Gastroesophageal sphincter (tissue), 4 donors: ENCODE measurements at places on chromosomes 2 and 18.

- no peak for ATAC-seq
These were observed 387.6 kb upstream of the TNP1 start for GRCh38 chr2:217247476-217247875.

DNA sequence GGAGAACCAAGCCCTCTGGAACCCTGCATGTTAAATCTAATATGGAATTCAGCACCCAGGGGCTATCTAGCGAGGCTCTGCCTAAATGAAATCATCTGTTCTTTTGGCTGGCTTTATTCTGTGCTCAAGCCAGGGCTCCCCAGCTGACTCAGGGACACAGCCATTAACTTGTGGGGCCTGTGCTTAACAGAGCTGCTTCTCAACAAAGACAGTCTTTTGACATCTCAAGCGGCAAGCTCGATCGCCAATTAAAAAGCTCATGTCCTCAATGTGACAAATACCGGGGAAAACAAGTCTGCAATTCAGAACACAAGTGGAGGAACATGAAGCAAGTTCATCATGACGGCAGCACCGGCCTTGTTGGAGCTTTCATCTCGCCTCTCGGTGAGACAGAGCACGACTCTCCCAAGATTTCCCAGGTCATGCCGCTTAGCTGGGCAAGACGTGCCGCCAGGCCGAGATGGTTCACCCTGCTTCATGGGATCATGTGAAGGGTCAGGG is 64.9 kb downstream of the KLHL29 start:
- ATAC-seq: no peak

- no peak for ATAC-seq
These were observed 18.3 kb downstream of the ROCK2 start for GRCh38 chr2:11325961-11326676.

DNA sequence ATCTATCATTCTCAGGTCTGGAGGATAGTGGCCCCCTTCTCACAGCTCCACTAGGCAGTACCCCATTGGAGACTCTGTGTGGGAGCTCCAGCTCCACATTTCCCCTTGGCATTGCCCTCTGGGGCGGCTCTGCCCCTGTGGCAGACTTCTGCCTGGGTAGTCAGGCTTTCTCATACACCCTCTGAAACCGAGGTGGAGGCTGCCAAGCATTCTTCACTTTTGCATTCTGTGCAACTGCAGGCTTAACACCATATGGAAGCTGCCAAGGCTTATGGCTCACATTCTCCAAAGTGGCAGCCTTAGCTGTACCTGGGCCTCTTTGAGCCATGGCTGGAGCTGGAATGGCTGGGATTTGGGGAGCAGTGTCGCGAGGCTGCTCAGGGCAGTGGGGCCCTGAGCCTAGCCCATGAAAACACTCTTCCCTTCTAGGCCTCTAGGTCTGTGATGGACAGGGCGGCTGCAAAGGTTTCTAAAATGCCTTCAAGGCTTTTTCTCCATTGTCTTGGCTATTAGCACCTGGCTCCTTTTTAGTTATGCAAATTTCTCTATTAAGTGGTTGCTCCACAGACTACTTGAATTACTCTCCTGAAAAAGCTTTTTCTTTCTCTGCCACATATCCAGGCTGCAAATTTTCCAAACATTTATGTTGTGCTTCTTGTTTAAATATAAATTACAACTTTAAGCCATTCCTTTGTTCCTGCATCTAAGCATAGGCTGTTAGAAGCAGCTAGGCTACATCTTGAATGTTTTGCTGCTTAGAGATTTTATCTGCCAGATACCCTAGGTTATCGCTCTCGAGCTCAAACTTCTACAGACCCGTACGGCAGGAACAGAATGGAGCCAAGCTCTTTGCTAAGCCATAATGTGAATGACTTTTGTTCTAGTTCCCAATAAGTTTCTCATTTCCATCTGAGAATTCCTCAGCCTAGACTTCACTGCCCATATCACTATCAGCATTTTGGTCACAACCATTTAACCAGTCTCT is 206.5 kb downstream of the CPS1 start:
- no peak for ATAC-seq

- ATAC-seq: no peak
These were observed 289.1 kb downstream of the NBAS start for GRCh38 chr2:15271941-15272542.

- no peak for ATAC-seq
These were observed 1390.4 kb downstream of the SUCLG1 start for GRCh38 chr2:83068714-83069113.

DNA sequence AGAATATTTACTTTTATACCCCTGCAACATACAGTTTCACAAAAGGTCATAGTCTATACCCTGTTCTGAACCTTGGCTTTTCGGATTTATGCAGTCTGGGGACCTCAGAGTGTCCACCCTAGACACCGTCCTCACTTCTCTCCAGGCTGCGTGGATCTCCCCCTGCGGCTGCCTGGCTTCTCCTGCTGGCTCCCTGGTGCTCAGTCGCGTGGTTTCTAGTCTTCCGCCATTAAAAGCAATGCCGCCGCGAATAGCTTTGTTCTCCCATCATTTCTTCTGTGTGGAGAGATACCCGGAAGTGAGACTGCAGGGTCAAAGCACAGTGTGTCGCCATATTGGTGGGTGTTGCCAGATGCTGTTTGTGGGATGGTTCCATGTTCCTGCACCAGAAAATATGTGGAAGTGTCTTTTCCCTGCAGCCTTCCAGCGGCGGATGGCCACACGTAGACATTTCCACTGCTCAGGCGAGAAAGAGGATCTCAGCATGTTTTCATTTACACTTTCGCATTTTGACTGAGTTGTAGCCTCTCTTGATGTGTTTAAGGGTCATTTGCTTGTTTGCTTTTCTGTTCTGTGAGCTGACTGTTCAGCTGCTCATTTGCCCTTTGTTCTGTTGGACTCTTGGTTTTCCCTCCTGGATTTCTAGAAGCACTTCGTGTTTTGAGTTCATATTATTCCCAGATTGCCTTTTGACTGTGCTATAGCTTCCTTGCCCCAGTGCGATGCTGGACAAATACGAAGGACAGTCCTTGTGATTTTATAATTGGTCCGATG is 22.9 kb upstream of the ASB1 start:
- no peak for ATAC-seq

DNA sequence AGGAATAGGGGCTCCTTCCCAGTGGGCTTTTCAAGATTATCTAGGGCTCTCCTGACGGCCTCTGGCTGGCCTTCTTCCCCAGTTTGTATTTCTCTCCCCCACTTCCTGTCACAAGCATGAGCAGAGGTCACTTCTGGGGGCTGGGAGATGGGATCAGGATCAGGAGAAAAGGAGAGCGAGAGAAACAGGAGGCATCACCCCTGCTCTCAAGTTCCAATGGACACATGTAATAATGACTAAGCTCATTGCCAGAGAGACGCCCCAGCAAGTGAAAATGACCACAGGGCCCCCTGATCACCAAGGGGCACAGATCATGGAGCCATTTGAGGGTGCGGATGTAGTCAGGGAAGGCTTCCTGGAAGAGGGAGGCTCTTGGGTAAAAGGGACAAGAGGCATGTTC is 92.1 kb downstream of the SMAD7 start:
- no peak for ATAC-seq

DNA sequence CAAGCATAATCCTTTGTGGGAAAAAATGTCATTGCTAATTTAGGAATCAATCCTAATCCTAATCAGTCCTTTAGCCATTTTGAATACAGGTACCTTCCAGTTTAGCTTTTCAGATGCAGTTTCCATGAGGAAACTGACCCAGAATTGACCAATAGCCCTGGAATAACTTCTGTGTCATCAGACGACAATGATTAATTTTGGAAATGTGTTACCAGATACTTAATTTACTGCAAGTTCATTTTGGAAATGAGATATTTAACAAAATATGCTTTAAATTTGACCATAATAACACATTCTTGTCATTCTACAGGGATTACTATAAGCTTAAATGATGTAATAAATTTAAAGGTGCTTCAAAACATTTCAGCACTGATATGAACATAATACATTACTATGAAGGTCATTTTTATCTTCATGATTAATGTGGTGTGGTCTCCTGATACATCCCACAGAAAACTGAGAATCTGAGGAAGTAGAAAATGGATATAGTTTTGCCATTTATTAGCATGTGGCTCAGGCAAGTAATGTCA is 129.8 kb upstream of the SH3BP4 start:
- ATAC-seq: no peak

DNA sequence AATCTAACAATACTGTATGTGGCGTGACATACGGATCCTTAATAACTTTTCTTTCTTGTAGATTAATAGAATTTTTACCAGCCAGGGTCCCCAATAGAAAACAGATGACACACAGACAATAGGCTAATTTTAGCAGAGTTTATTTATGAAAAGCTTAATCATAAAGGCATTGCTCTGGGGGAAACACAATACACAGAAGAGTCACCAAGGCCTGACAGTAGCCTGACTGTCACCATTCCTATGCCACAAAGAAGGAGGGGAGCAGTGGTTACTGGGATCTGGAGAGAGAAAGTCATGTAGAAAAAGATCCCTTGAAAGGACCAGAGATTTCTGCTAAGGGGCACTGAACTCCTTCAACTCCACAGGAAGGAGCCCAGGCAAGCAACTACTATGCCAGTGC is 139.5 kb downstream of the METTL4 start:
- no peak for ATAC-seq

DNA sequence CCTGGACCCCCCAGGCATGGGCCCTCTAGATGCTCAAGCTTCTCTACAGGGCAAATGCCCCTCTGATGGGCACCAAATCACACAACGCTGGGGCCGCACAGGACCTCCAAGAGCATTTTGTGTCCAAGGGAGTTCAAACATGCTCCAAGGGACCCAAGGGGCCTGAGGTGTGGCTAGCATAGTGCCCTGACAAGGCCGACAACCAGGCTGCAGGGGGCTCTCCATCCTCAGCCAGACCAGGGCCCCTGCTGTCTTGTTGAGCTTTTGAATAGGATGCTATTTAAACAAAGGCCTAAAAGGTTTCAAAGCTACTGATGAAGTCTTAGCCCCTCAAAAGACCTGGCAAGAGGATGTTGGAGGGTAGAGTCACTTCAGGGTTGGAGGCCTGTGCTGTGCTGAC is 33.1 kb downstream of the EN1 start:
- no peak for ATAC-seq

DNA sequence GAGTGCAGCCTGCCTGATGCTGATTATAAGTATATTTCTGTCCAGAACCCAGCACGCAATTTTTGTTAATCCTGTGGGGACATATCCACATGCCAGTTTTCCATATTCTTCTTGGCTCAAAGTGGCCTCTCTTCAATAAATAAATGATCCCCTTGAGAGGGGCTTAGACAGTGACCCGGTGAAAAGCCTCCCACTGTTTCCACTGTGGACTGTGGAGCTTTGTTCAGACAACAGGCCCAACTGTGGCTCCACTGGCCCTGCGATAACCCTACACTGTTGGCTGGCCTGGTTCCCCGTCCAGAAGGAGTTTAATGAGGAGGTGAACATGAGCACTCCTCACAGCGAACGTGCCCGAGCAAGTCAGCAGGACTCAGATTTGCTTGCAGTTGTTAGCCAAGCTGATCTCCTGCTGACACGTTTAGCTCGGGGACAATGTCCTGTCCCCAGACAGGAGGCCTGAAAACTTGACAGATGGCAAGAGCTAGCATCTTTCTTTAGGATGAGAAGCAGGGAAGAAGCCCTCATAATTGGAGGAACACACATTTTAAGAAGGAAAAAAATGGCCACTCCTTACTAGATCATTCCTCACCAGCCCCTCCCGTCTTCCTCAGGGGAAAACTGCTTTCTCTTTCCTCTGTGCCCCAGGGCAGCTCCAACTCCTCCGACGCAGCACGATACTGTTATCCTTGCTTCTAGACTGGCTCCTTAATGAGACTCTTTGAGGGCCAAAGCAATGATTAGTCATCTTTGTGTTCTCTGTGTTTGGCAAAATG is 20.0 kb upstream of the MTCL1 start:
- ATAC-seq: no peak

DNA sequence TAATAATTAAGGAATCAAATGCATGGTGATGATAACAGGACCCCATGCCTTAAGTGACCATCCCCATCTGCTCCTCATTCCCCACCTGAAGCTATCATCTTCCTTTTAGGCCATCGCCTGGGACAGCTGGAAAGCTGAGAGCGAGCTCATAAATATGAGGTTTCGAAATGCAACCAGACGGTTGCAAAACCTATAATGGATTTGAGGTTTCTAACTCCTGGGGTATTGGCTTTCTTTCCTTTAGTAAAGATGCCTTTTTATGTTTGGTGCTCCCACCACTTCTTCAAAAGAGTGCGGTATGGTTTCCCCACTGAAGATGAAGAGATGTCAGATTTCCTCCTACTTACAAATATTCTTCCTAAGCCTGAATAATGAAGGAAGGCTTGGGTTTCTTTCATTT is 1589.5 kb upstream of the PIK3C3 start:
- no peak for ATAC-seq

DNA sequence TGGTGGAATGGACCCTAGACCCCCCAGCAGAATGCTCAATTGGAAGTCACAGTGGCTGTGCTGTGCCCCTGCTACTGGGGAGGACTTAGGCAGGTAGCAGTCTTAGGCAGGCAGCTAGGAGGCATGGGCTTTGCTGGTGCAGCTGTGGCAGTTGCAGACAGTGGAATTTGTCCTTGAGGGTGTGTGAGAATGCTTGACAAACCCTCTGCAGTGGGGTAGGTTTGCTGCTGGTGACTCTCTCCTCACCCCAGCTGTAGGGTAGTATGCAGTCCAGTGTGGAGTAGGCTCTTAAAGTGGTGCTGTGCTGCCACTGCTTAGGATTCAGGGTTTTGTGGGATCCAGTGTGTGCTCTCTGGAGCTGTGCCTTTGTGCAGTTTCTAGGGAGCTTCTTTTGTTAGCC is 61.3 kb downstream of the NUP35 start:
- ATAC-seq: no peak

- ATAC-seq: no peak
These were observed 238.7 kb upstream of the KCNH7 start for GRCh38 chr2:163077241-163077640.

DNA sequence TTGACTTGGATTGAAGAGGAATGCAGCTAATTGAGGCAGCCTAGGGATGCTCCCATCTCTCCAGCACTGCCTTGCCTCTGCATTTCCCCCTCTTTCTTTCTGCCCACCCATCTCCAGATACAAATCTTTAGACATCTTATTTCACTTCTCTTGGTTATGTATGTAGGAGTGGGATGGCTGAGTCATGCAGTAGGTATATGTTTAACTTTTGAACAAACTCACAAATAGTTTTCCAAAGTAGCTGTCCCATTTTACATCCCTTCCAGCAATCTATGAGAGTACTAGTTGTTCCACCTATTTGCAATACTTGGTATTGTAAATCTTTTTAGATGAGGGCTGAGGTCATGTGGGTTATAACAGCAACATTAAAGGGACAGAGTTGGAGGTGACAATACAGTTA is 329.9 kb downstream of the DYSF start:
- no peak for ATAC-seq

GRCh38 chr18:79343567-79344207 is 52.0 kb upstream of the NFATC1 start:
- ATAC-seq: no peak

DNA sequence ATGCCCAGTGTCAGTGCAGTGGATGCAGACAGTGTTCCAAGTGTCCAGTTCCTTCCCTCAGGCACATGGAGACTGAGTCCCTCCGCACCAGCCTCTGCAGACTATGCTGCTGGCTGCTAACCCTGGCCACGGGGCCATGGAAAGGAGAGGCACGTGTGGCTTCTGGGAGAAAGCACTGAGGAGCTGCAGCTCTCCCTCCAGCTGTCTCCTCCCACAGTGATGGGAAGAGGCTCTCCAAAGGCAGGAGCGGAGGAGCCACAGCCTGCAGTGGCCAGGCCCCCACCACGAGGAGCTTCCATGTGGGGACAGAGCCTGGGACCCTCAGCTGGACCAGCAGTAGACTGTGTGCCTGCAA is 141.1 kb downstream of the NDUFA10 start:
- no peak for ATAC-seq
